ENCODE measurements at places on chromosomes 1 and 21. TPM values are rescaled to one million over a fixed set of nuclear protein-coding genes. Genes with fewer than 3 reads are reported as not detected.

The ALG6 gene
- total RNA-seq = 17.7 TPM

The TNFRSF9 gene
- not detected for total RNA-seq

The CFHR1 gene
- total RNA-seq = not detected

The CPLANE2 gene
- total RNA-seq = 4.3 TPM

The ARHGEF11 gene
- total RNA-seq = 50.4 TPM

The NIT1 gene
- total RNA-seq = 44.5 TPM

The CSF3R gene
- total RNA-seq = 17.3 TPM

The PRR9 gene
- not detected for total RNA-seq

The SAMSN1 gene
- 11.4 TPM for total RNA-seq

The STPG1 gene
- 3.6 TPM for total RNA-seq

Measured in breast epithelium (tissue), 4 donors.